Bronchial epithelial cell (primary cell): ENCODE measurements at places on chromosomes 1 and 21. TPM values are rescaled to one million over a fixed set of nuclear protein-coding genes. Genes with fewer than 3 reads are reported as not detected.

The SERTAD4 gene
- total RNA-seq: 0.26 and 0.64 TPM in 2 replicates

The EXO1 gene
- 0.53 and 0.90 TPM in 2 replicates for total RNA-seq

The CFAP74 gene
- total RNA-seq: not detected in 2 replicates

The OLFML3 gene
- 0.13 and 1.6 TPM in 2 replicates for total RNA-seq

- no peak for DNase-seq
Observed at GRCh38 chr1:175840787-175841186, 97.4 kb upstream of the TNR start.

DNA sequence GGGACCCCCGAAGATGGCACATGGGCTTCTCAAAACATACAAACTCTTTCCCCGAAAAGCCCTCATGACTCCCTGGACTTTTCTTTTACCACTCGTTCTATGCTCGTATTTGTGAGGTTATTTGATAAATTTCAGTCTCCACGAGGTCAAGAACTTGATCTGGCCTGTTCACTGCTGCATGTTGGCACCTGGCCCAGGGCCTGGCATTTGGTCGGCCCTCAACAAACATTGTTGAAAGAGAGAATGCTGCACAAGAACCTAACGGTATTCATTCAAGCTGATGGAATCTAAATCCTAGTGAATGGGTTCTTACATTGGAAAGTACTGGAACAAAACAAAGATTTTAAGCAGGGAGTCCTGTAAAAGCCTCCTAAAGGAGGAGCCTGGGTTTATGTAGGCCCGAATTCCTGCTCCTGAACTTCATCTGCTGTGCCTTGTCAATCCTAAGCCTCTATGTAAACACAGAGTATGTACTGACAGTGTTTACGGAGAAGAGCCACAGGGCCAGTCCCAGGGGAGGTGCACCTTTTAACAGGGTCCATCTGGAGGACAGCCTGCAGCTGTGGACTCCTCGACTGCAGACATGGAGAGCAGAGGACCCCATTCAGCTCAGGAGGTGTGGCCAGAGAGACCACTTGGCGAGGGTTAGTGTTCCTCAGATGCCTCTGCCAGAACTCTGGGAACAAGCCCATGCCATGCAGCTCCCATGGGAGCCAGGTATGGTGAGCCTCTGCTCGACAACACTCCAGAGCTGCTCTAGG, 46.9 kb downstream of the L1TD1 start:
- DNase-seq: peak; percentile 54

- DNase-seq: no peak
Observed at GRCh38 chr1:7386226-7387052, 384.7 kb upstream of the VAMP3 start.

The SELE gene
- total RNA-seq: not detected in 2 replicates

- DNase-seq: no peak
Observed at GRCh38 chr1:183239220-183239742, 53.2 kb downstream of the LAMC2 start.

DNA sequence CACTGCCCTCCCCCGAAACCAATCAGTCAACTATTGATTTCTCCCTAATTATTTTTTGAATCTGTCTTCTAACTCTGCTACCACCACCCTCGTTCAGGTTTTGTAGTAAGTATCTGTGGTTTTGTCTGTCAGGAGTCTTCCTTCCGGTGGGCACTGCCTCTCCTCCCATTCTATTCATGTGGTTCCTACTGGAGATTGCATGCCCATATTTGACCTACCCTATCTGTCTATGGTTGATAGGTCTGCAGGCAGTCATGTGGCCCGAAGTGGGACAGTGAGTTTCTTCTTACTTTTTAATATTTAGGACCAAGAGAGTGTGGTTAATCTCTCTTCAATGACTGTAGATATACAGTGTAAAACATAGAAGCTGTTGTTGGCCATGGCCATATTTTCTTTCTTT, 17.8 kb upstream of the MAST2 start:
- no peak for DNase-seq

GRCh38 chr1:112840631-112841624, 115.1 kb downstream of the SLC16A1 start:
- peak; percentile 36 for DNase-seq

The TTC24 gene
- total RNA-seq: not detected in 2 replicates

DNA sequence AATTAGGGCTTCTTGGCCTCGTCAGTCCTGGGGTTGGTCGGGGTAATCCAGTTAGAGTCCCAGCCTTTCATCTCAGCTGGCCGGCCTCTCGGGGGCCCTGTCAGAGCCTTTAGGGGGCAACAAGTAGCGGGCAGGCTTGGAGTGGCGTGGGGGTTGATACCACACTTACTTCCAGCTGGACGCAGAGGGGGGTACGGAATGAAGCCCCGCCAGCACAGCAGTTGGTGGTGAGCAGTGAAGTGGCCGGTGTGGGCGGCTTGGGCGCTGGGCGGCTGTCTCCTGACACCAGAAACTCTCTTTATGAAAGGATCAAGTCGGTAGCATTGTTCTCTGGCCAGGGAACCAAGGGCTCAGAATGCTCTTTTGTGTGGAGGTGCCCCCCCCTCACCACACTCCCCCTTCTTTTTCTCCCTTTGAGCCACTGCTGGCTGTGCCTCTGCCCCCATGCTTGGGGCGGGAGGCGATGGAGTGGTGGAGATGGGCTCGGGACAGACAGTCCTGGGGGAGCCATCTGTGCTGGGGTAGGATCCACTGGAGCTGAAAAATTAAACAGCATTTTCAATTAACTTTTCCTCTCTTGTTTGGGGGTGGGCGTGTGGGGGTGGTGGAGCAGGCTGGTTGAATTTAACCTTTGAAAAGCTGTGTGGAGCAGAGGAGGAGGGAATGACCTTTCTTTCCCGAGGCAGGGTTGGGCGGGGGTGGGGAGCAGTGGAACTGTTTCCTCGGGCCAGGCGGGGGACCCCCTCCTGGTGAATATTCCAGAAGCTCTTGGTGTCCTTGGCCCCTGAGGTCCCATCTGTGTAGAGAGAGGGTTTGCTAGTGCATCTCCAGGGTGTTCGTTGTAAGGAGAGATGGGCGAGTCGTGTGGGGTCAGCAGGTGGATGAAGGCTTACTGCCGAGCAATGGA, 102.7 kb downstream of the RNF220 start:
- no peak for DNase-seq

The STUM gene
- not detected in 2 replicates for total RNA-seq

The SH3D21 gene
- total RNA-seq: 2.6 and 6.9 TPM in 2 replicates

DNA sequence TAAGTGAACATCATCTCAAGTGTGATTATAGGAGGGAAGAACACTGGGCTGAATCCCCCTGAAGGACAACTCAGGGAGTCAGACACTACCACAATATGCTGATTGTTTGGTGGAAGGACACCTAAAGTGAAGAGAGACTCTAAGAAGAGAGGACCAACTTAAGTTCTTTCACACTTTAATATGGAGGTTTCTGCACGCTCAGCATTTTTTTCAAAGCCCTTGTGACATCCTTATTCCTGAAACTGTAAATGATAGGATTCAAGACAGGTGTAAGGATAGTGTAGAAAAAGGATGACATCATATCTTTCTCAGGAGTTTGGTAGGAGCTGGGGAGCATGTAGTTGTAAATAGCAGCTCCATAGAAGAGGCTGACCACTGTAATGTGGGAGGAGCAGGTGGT, 4.8 kb downstream of the OR2T10 start:
- DNase-seq: no peak

- no peak for DNase-seq
Observed at GRCh38 chr1:19534281-19534680, 48.9 kb upstream of the CAPZB start.

- DNase-seq: peak; percentile 28
Observed at GRCh38 chr21:39003982-39004633, 179.1 kb downstream of the PSMG1 start.

The RASAL2 gene
- total RNA-seq: 9.7 and 12.4 TPM in 2 replicates

The TEX38 gene
- not detected in 2 replicates for total RNA-seq

- DNase-seq: no peak
Observed at GRCh38 chr1:208564466-208564865, 320.3 kb upstream of the PLXNA2 start.

DNA sequence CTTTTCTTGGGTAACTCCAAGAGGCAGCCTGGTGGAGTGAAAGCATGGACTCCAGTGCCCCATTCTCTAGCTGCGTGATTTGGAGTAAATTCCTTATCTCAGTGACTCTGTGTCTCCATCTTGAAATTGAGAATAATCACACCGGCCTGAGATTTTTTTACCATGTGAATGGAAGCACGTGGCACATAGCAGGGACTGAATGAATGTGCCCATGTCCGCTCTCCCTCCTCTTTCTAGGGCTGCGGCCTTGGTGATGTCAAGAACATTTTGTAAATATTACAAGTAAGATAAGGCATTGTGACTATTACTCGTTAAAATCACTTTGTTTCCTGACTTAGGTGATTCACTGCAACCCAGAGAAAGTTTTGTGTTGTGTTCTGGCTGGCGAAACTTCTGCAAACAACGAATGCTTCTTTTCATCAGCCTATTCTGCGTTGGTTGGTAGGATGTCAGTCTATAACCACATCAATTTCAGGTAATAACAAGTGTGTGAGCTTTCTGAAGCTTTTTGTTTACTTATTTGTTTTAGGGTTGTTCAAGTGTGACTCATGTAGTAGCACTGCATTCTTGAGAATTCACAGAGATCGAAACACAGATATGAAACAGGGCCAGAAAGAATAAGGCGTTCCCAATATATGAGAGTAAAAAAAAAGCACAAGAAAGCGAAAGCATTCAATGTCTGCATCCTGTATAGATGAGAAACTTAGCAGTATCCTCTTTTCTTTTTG, 135.7 kb upstream of the SLC45A1 start:
- DNase-seq: peak; percentile 98

DNA sequence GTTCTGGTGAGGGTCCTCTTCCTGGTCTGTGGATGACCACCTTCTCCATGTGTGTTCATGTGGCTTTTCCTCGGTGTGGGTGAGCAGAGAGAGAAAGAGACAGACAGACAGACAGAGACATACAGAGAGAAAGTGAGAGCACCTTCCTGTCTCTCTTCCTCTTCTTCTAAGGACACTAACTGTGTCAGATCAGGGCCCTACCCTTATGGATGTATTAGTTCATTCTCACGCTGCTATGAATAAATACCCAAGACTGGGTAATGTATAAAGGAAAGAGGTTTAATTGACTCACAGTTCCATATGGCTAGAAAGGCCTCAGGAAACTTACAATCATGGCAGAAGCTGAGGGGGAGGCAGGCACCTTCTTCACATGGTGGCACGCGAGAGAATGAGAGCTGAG, 131.5 kb upstream of the ZNF648 start:
- DNase-seq: no peak

The CENPF gene
- 0.53 and 1.7 TPM in 2 replicates for total RNA-seq

DNA sequence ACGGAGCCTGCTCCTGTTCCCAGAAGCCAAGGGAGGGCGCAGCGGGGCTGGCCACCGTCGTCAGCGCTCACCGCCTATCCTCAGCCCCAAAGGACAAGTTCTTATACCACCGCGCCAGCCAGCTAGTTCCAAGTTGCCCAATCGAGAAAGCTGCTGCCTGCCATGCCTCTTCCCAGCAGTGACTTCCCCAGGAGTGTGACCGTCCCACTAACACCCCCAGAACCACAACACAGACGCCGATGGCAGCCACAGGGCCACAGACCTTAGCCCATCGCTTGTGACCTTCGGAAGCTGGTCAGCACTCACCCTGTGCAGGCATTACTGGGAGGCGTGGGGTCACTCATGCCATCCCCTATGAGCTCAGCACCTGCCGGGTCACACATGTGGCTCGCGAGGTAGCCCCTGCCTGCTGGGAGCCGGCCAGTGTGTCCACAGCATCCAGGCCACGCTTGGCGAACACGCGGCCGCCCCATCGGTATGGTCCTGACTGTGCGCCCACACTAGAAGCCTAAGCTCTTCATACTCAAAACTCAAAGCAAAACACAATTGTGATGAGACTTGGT, 20.1 kb downstream of the NADK start:
- no peak for DNase-seq

DNA sequence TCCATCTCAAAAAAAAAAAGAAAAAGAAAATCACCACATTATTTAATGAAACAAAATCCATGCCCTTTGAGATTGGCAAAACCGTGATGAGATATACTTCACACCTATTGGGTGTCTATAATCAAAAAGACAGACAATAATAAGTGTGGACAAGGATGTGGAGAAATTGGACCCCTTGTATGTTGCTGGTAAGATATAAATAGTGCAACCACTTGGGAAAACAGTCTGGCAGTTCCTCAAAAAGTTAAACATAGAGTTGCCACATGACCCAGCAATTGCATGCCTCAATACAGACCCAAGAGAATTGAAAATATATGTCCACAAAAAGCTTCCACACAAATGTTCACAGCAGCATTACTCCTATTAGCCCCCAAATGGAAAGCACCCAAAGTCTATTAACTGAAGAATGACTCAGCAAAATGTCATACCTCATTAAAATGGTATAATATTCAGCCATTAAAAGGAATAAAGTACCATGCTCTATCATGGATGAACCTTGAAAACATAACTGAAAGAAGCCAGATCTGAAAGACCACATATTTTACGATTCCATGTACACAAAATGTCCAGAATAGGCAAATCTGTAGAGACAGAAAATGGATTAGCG, 24.3 kb downstream of the LMOD1 start:
- DNase-seq: no peak

The MX2 gene
- total RNA-seq: 0.13 and 0.26 TPM in 2 replicates

DNA sequence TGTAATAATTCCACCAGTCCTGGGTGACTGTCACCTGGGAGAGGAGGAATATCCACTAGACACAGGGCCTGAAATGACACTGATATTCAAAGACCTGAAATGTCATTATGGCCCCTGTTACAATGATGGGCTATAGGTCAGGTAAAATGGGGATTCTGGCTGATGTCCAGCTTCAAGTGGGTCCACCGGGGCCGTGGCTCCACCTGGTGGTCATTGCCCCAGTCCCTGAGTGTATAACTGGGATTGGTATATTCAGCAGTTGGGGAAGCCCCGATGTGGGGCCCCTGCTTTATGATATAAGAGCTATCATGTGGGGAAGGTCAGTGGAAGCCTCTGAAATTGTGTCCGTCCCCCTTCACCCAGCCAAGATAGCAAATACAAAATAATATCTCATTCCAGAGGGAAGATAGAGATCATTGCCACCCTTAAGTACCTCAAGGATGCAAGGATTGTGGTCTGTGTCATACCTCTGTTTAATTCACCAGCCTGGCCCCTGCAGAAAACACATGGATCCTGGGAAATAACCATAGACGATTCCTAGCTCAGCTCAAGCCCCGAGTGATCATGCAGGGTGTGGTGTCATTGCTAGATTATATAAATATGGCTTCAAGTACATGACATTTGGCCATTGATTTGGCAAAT, 19.4 kb downstream of the PLEKHO1 start:
- DNase-seq: peak; percentile 37

- no peak for DNase-seq
Observed at GRCh38 chr1:65197636-65198035, 49.6 kb downstream of the AK4 start.

The CCT3 gene
- total RNA-seq: 281 and 377 TPM in 2 replicates

The CCDC27 gene
- total RNA-seq: not detected in 2 replicates

The GBP3 gene
- total RNA-seq: 3.7 and 16.5 TPM in 2 replicates

The ADAM30 gene
- total RNA-seq: not detected in 2 replicates

The GNG4 gene
- total RNA-seq: 0.13 TPM in 1 of 2 replicates, not detected in the other

DNA sequence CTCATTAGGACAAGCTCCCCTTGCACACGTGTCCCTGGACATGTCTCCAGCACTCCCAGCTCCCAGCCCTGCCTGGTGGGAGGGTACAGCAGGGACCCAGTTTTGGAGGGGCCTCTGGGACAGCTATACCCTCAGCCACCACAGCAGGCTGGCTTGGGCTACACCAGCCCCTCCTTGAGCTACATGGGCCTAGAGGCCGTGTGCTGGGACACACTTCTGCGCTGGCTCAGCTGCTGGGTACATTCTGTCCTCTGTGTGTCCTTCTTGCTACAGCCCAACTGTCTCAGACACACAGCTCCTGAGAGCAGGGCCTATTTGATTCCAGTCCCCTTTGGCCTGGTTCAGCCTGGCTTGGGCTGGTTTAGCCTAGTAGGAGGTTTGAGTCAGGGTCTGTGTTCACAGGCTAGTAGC, 26.7 kb downstream of the DMAP1 start:
- no peak for DNase-seq

The HES4 gene
- 42.6 and 83.5 TPM in 2 replicates for total RNA-seq

- DNase-seq: peak; percentile 97
Observed at GRCh38 chr1:60573121-60573520, 499.6 kb upstream of the C1orf87 start.
